ENCODE measurements at places on chromosomes 6 and 20.

- no peak for DNase-seq
Observed at GRCh38 chr20:32977281-32978008, 26.8 kb downstream of the SUN5 start.

DNA sequence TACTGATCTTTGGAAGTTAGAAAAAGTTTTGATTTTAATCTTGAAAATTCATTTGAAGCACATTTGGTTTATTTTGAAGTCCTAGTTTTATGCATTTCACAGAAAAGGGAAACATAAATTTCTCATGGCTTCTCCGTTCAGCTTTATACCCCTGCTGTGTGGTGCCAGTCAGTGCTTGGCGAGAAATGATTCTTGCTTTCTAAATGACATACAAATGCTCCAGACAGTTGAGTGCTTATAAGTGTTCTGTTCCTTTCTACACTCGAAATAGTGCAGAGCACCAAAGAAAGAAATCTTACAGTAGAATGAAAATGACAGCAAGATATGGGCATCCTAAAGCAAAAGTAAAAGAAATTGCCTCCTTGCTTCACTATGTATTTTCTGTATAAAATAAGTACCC is 9.0 kb upstream of the ZNF292 start:
- DNase-seq, result no peak

GRCh38 chr6:73942592-73943186 is 246.7 kb downstream of the CD109 start:
- no peak for DNase-seq

- DNase-seq, result peak; percentile 15
Observed at GRCh38 chr6:167898673-167899311, 72.1 kb downstream of the AFDN start.

DNA sequence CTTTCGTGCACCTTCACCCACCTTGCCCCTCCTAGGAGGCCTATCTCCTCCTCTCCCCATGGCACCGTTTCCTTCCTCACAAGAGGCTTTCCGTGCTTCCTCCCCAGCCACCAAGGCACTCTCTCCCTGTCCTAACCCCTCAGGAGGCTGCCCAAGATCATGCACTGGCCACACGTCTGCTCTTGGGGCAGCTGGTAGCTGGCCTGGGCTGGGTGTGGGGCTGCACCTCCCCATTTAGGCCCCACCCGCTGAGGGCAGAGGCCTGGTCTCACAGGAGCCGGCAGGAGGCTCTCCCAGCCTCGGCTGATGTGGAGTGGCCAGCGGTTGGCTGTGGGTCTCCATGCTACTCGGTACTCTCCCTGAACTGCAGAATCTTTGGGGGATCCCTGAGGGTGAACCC is 13.6 kb downstream of the NOL4L start:
- DNase-seq, result no peak

DNA sequence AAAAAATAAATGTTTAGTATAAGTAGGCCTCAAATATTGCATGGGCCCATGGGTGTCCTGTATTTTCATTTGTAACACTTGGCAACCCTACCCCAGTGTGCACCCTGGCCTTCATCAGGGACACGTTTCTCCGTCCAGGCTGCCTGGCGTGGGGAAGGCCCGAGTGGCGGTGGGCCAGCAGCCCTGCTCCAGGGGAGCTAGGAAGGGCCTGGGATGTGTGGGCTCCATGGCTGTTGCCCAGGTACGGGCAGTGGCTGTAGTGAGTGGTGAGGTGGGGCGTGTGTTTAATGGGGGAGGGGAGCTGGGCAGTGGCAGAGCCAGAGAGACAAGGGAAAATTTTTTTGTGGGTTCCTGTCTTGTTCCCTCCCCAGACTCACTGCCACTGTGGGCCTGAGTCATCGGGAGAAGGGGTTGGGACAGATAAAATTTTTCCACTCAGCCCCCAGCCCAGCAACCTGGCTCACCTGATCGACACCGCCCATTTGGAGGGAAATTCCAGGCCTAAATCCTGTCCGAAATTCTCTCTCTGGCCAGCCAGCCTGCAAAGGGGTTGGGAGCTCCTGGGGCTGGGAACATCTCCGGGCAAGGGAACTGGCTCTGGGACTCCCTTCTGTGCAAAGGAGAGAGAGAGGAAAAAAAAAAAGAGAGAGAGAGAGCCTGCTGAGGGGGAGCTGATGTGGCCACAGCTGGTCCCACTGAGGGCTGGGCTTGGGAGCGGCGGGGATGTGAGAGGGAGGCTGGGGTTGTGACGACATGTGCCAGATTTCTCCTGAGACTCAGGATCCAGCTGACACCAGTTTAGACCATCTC is 32.5 kb upstream of the VEGFA start:
- no peak for DNase-seq

DNA sequence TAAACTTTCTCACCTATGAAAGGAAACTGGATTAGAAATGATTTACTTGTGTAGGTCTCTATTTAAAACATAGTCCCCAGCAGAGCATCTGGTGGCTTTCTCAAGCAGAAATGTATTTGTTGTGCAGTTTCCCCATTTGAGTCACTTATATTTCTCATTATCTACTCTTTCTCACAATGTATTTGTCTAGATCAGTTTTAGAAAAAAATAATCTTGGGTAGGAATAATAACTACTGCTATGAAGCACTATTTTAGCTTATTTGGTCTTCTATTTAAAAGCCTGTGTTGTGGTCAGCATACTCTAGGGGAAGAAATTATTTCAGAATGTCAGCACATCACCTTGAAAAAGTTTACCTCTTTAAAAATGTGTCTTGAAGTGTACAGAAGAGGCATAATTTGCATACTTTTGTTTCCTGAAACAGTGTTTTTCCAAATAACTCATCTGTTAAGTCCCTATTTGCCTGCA is 60.9 kb upstream of the PRL start:
- no peak for DNase-seq

DNA sequence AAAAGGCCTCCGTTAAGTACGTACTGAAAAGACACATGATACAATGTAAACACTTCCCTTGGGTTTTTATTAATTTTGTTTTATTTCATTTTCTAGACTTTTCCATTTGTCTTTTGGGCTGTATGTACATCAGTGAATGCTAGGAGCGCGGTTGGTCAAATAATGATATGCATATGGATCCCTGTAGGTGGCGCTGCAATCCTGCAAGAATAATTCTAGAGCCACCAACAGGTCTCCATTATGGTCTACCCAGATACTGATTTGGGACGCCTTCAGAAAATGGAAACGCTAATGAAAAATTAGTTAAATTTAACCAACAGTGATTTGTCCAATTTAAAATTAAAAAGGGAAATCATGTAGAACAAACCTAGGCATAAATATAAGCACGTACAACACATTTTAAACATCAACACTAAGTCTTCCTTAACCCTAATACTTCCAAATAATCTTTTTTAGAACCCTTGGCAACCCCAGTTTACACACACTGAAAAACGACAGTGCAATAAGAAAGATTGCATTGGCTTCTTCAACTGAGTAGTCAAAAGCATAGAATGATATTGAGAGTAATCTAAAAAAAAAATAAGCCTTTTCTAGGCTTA is 433.5 kb downstream of the RFPL4B start:
- peak; percentile 73 for DNase-seq

- no peak for DNase-seq
Observed at GRCh38 chr6:24381476-24382219, 21.1 kb upstream of the MRS2 start.

GRCh38 chr20:13874394-13875157 is 89.7 kb downstream of the NDUFAF5 start:
- DNase-seq, result no peak

GRCh38 chr6:156647991-156648390 is 129.2 kb upstream of the ARID1B start:
- no peak for DNase-seq

DNA sequence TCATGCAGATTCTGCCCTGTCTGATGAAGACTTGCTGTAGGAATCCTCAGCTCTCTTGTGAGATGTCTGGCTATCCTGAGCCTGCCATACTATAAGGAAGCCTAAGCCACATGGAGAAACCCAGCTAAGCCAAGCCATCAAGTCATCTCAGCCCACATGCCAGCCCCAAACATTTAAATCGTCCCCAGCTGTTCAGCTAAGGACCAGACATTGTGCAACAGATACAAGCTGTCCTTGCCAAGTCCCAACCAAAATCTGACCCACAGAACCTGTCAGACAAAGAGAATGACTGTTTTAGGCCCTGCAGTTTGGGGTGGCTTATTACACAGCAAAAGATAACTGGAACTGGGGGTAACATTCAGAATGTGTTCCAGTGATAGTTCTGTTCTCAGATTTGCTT is 36.8 kb upstream of the FOXC1 start:
- no peak for DNase-seq

DNA sequence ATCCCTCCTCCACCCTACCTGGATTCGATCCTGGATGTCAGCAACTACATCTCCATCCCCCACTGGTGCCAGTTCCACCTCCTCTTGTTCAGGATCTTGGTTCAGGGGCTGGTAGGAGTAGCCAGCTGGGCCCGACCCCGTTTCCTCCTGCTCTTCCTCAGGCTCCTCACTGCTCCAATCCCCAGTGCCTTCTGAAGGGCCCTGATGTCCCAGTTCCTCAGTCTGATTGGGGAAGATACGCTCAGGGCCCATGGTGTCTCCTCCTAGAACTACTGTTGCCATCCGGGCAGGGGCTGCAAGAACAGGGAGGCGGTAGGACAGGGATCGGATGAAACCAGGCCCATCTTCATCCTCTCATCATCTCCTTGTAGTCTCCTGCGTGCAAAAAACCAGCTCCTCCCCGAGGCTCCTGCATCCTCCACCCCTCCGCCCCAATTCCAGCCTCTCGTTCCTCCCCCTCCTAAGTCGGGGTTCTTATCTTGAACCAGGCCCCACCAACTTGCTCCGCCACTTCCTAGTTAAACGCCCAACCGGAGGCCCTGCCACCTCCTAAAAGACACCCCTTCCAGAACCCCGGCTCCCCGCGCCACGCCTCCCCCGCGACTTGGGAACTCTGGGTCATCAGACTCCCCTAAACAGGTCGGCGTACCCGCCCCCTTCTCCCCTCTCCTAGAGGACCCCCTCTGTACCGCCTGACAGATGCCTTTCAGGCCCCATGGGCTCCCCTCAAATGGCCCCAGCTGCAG is 476 bp downstream of the MEA1 start:
- DNase-seq, result peak; percentile 26

GRCh38 chr6:104656235-104656634 is 203.5 kb downstream of the HACE1 start:
- DNase-seq, result no peak

- peak; percentile 32 for DNase-seq
Observed at GRCh38 chr6:14174996-14175395, 57.4 kb downstream of the CD83 start.

DNA sequence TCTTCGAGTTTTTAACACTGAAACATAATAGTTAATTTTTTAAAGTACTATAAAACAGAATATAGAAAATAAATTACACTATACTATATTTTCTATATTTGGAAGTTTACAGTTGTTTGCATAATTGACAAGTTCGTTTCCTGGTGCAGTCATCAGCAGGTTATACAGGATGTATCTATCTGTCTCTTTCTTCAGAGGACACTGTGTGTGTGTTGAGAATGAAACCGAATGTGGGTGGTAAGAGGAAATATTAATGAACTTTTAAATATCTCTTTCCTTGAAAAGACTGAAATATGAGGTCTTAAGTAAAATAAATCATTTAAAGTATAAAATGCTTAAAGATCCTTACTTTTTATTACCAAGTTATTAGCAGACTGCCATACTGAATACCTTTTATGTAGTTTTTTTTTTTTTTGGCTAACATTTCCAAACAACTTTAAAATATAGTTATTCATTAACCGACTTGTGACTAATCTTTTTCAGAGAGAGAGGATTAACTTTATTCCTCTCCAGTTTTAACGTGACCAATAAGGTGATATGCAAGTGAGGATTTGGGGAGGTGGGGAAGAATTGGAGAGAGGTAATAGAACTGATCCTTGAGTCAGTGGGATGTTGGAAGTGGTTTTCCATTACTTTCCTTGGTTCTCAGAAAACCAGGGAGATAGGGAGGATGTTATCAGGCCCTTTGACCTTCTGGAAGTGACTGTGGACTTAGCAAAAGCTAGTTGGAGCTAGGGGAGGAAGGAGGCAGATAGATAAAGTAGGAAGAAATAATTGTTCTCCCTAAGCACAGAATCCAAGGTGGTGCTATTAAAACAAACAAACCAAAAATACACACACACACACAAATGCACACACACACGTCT is 380.0 kb upstream of the FLRT3 start:
- no peak for DNase-seq

DNA sequence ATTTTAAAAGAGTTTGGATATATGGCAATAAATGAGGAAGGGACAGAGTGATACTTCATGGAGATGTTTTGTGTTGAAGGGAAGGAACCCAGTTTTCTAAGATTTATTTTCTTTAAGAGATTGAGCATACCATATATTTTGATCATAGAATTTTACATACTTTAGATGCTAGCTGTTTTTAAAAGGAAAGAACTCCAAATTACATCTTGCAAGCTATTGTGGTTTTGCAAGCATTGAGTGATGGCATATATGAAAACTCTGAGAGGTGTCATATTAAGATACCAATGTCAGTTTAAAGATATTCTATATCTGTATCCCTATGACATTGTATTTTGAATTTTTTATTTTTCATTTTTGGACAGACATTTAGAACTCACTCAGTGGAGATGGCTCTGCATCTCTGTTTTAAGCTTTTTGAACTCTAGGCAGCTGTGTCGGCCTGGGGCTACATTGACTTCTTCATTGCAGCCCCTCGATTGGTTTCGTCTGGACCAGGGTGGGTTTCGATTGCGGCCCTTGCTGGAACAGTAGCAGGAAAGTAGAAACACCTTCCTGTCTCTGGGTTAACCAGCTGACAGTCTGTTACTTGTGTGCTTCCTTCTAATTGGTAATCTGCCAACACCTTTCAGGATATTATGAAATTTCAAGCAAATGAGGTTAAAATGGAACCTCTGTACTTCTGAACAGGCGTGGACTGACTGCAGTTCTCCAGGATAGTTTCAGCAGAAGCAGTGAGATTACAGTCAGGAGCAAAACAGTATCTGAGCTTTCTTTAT is 14.0 kb downstream of the IGF2R start:
- no peak for DNase-seq

DNA sequence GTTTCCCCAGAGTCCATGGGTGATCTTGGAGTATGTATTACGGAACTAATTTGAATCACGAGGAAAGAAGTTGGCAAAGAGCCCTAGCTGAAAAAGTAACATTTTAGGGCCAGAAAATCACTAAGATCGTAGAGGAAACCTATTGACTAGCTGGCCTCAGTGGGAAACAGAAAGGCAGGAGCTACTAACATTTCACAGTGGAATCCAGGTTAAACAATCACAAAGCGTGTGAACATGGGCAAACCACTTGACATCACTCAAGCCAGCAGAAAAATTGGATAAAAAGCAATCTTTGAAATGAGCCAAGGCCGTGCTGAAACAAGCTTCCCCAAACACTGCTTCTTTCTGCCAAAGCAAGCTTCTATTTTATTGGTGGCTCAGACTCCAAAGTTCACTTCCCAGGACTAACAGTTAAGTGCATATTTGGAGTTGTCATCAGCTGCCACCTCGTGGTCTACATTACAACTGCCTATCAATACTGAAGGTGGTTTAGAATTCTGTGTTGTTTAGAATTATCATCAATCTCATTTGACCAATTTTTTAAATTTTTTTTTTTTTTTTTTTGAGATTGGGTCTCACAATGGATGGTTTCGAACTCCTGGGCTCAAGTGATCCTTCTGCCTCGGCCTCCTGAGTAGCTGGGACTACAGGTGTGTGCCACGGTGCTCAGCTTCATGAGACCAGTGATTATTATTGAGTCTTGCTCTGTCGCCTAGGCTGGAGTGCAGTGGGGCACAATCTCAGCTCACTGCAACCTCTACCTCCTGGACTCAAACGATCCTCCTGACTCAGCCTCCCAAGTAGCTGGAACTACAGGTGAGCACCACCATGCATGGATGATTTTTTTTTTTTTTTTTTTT is 10.6 kb downstream of the RPS10 start:
- peak; percentile 25 for DNase-seq

GRCh38 chr6:41021832-41022231 is 17.2 kb downstream of the UNC5CL start:
- DNase-seq, result no peak

- no peak for DNase-seq
Observed at GRCh38 chr6:7566107-7566506, 23.9 kb upstream of the SNRNP48 start.
